ENCODE measurements at places on chromosomes 3 and 15.

- DNase-seq, result no peak
Measured at GRCh38 chr3:52809149-52809548, 14.6 kb downstream of the ITIH3 start.

- DNase-seq, result peak; percentile 37
Measured at GRCh38 chr3:10883478-10884234, 67.6 kb downstream of the SLC6A11 start.

DNA sequence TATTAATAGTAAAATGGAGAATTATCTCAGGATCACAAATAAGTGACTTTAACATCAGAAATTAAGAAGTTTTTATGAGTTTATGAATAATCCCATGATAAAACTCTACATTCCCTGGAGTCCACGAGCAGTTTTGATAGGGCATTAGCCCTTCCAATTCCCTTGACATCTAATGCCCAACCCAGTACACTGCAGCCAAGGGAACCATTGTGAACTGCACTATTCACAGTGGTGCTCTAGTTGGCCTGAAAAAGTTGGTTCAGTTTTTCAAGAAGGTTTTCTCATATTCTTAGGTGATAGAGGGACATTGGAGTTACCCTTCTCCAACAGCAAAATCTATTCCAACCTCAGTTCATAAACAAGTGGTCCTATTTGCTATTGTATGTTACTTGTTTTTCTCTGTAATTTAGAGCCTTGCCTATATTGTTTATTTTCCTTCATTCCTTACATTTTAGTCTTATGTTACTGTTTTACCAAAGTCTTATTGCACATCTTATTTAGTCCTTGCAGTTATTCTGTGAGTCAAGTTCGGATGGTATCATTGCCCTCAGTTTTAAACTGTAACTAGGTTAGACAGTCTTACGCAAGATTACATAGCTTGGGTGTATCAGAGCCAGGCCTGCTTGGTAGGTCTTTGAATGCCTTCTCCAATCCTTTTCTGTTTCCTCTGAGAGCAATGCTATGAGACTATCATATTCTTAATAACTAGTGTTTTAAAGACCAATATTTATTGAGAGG is 57.9 kb upstream of the SAMMSON start:
- DNase-seq, result no peak

DNA sequence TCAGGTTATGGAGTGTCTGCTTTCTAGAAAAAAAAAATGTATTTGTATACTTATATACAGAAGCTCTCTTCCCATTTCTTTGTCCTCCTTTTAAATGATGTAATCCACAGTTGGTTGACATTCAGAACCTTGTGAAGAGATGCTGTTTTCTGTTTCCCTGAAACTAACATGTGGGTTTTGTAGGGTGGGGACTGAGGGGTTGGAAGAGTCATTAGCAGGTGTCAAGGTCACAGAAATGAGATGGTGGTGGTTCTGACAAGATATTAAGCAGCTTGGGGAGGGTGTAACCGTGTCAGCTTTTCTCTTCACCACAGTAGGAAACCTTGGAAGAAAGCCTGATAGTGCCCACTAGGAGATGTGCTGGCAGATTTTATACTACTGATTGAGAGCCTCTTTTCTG is 2.4 kb downstream of the RASA2 start:
- peak; percentile 33 for DNase-seq

DNA sequence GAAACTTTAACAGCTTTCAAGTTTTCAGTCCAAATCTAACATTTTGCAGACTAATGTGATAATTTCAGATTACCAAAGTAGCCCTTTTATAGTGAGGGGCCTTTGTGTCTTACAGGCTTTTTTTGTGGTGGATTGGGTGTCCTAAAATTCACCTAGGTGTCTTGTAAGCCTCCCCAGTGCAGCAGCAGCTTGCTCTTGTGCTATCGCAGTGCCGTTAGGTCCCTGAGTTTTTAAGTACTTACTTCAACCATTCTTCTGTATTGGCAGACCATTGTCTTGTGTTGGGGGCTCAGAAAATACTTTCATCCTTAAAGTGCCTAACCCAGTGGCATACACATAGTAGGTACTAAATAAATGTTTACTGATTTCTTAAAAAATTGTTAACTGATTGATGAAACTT is 2.1 kb downstream of the PDE8A start:
- DNase-seq, result no peak

DNA sequence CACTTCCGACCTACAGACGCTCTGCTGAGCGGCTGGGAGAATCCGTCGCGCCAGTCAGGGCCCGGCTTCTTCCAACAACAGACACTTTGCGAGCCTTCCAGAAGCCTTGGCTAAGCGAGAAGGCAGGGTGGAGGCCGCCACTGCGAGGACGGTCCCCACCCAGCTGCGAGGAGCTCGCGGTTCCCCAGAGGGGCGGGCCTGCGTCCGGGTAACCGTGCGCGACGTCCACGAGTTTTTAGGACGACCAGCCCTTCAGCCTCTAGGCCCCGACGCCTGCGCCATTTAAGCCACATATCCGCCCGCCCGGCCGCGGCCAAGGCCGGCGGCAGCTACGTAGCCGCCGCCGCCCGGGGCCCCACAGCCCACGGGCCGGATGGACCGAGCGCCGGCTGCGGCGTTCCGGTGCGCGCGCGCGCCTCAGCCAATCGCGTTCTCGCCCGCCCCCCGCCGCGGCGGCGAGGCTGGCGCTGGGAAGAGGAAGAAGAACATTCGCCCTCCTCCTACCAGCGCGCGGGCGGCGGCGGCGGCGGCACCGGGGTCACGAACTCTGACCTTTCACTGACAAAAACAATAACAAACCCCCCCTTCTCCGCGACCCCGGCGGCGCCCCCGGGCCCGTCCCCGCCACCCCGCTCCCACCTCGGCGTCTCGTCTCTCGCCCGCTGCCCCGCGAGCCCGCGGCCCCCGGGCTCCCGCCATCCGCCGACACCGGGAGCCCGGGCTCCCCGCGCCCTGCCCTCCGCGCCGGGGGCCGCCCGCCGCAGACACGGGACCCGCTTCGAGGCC is at the start of gene NR2C2:
TSS of gene NR2C2 (plus strand) at position 484 of the 786 bp plus-strand sequence. CDS start 56,332 bp downstream, outside the sequence.
- DNase-seq, result peak; percentile 94

DNA sequence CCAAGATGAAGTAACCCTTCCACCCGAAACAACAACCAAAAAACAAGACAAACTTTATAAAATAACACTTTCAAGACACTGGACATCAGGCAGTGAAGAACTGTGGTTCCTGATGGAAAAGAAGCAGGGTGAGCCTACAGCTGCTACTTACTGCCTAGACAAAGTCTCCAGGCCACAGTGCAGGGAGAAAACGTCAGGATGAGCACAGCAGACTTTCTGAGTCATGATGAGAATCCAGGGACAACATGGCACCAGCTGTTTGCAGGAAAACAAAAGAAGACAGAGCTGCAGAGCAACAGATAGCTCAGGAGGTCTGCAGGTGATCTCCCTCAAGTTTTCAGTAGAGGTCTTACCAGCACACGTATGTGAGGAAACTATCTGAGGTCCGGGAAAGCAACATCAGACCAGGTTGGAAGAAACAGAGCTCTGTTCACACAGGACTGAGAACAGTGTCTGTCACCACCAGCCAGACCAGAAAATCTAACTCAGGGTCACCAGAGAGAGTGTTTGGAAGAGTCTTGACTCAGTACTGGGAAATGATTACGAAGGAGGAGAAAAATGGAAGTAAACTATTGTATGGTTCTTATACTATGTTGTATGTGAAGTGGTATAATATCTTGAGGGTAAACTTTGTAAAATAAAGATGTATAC is 108.9 kb downstream of the ANO10 start:
- DNase-seq, result no peak

- DNase-seq, result no peak
Measured at GRCh38 chr15:27683121-27683520, 416.0 kb downstream of the OCA2 start.

- no peak for DNase-seq
Measured at GRCh38 chr3:142896201-142896755, 7.4 kb upstream of the PCOLCE2 start.

GRCh38 chr15:45616901-45617323 is 17.9 kb upstream of the SQOR start:
- DNase-seq, result no peak

DNA sequence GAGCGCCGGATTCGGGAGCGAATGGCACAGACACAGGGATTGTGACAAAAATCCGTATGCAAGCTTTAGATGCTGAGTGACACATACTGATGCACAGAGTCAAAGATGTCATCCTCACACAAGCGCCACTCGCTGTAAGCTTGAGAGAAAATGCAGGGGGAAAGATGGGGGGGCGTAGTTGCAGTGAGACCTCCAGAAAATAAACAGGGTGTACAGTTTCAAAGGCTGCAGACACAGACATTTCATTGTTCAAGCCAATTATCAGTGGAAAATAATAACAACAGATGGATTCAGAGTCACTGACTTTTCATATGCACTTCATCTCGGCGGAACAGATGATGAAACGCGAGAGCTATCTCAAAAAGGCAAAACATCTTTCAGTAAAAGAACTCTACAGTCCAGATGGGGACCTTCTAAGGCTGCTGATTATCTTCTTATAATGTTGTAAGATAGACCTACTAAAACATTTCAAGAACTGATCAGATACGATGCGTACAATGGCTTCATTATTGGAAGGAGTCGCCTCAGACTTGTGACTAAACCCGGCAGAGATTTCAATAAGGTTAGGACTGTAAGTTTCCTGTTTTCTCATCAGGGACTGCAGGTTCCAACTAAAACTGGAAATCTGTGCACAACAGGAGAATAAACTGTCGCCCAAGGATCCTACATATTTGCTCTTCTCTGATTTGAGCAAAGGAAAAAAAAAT is 275.4 kb downstream of the FOXP1 start:
- no peak for DNase-seq

DNA sequence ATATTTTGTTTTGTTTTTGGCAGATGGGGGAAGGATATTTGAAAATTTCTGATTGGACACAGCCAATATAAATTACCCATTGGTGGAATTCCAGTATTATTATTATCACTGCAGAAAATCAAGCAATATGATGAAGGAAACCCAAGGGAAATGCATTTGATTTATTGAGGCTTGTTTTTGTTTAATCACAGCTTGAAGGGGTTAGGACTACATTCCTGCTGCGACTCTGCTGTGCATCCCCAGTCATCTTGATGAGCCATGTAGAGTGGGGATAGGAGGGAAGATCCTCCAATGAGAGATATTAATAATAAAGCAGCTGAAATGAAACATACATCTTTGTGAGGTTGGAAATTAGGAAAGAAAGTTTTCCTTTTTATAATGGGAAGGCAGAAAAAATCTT is 208.6 kb downstream of the GAP43 start:
- DNase-seq, result no peak

- DNase-seq, result no peak
Measured at GRCh38 chr3:64650096-64650622, 37.6 kb downstream of the ADAMTS9 start.

DNA sequence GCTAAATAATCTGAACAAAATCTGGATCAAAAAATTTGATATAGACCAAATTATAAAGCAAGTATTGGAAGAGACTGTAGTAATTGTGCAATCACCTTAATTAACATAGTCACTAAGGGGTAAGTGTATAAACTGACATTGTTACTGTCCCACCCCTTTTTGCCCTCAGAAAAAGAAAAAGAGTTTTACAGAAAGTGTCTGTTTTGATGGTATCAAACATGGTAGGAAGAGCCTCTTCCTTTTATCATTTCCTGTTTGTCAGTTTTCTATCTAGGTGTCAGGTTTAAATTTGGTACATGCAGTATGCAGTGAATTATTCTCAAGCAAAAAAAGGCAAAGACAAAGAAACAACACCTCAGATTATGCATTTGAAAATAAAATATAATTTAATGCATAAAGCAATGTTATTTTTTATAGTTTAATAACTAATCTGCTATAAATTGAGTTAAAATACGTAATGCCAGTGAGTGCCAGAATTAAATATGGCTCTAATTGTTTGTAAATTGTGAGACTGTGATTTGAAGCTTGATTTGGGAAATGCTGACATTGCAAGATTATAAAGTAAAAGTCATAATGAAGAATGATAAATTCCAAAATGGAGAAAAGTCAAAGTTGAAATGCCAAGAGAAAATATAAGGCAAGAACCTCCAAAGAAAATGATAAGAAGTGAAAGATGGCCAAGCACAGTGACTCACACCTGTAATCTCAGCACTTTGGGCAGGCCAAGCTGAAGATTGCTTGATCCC is 30.3 kb upstream of the CMC1 start:
- DNase-seq, result no peak

- DNase-seq, result no peak
Measured at GRCh38 chr15:65368302-65369211, 9.2 kb downstream of the IGDCC3 start.

GRCh38 chr3:50466177-50466576 is 37.3 kb downstream of the CACNA2D2 start:
- DNase-seq, result no peak

GRCh38 chr3:98777286-98777685 is 14.1 kb downstream of the ST3GAL6 start:
- no peak for DNase-seq

DNA sequence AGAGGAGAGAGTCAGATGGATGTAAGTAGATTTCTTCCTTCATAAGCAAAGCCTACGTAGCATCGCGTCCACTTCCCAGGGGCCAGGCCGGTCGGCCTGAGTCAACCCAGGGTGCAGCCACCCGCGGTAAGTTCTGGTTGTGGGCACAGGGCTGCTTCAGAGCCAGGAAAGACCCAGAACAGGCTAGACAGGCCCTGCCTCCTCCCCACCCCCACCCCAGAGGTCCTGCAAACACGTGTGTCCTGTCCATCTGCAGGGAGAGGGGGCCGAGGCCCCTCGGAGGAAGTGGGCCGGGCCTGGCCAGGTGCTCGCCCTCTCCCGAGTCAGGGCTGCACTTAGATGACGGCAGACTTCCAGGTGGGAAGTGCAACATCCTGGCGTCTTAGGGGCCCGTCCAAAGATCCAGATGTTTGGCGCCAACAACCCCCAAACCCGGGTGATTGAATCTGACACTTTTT is 100.8 kb upstream of the ALDH1A3 start:
- DNase-seq, result no peak

GRCh38 chr15:45641374-45641781 is 6.5 kb downstream of the SQOR start:
- DNase-seq, result no peak

DNA sequence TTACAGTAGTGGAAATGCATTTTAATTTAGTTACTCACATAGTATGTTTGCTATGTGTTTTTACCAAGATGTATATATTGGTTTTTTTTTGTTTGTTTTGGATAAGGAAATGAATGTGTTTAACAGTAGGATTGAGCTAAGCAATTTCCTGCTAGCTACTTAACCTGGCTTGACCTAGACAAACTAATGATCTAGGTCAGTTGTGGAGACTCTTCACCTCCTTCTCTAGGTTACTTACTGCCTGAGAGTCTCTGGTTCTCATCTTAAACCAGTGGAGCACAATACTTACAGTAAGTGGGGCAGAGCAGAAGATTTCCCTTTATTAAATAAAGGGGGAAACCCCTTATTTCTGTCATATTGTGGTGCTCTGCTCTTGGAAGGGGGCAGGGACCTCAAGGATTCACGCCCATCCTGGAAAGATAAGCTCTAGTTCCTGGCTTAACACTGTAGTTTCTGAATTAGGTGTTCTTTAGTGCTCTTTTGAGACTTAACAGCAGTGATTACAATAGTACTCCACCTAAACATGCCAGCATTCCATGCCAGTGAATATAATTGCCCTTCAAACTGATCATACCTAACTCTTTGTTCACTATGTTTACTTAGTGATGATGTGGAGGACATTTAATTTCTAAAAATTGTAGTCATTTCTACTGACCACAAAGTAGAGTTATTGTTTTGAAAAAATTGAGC is 79.9 kb downstream of the UBP1 start:
- DNase-seq, result no peak
